ENCODE measurements at places on chromosomes 2 and 18.

DNA sequence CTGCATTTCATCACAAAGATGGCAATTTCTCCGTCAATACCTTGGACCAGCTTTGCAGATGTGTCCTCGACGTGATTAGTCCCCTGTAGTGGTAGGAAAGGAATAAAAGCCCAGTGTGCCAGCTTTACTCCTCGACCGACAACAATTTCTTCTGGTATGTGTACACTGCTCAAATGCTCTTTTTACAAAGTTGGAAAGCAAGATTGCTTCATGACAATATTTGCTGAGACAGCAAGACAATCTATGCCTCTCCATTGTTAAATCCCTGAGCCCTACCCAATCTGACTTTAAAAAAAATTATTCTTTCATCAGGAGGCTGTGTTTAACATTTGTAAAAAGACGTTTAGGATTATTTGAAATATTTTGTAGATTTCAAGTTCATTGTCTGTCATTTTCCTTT lies 27.6 kb upstream of the ZEB2 start:
- no peaks in the 10 kb centered on the region for H3K4me1 ChIP-seq
- DNase-seq = no peak
- no peaks in the 10 kb centered on the region for H3K27me3 ChIP-seq
- H3K36me3 ChIP-seq = no peaks in the 10 kb centered on the region
- H3K4me3 ChIP-seq = no peak overlapping the region

- H3K27me3 ChIP-seq = no peaks in the 10 kb centered on the region
- no peaks in the 10 kb centered on the region for H3K4me1 ChIP-seq
- peak overlapping the region; percentile 79 for H3K27ac ChIP-seq
- no peak for DNase-seq
- H3K36me3 ChIP-seq = no peaks in the 10 kb centered on the region
- H3K4me3 ChIP-seq = no peak overlapping the region
Observed at GRCh38 chr2:43324259-43325106, 98.1 kb upstream of the ZFP36L2 start.

- no peak overlapping the region for H3K4me3 ChIP-seq
- DNase-seq = no peak
- H3K4me1 ChIP-seq = no peaks in the 10 kb centered on the region
- no peak overlapping the region for H3K27ac ChIP-seq
Observed at GRCh38 chr18:42442656-42443055, 487.6 kb downstream of the PIK3C3 start.

DNA sequence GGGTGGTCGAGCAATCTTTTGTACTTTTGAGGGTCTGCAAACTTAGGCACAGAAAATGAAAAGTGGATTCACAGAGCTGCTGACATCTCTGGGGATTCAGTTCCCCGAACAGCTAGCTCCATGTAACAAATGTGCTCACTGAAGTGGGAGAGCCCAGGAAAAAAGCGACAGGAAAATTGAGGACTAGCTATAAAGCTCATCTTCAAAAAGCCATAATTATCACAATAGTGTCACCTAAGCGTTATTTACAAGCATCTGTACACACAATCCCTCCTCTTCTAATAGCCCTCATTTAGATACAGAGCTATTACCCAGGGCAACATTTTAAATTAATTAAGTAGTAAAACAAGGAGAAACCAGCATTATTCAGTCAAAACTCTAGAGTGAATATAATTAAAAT lies 36.1 kb downstream of the RNF152 start:
- DNase-seq = no peak
- no peaks in the 10 kb centered on the region for H3K4me1 ChIP-seq
- H3K36me3 ChIP-seq = no peaks in the 10 kb centered on the region
- no peak overlapping the region for H3K27ac ChIP-seq
- H3K4me3 ChIP-seq = no peak overlapping the region

- H3K4me1 ChIP-seq = no peaks in the 10 kb centered on the region
- H3K36me3 ChIP-seq = no peaks in the 10 kb centered on the region
- H3K4me3 ChIP-seq = no peak overlapping the region
- H3K27me3 ChIP-seq = no peaks in the 10 kb centered on the region
- no peak for DNase-seq
- no peak overlapping the region for H3K27ac ChIP-seq
Observed at GRCh38 chr2:39730685-39731302, 48.3 kb downstream of the THUMPD2 start.

DNA sequence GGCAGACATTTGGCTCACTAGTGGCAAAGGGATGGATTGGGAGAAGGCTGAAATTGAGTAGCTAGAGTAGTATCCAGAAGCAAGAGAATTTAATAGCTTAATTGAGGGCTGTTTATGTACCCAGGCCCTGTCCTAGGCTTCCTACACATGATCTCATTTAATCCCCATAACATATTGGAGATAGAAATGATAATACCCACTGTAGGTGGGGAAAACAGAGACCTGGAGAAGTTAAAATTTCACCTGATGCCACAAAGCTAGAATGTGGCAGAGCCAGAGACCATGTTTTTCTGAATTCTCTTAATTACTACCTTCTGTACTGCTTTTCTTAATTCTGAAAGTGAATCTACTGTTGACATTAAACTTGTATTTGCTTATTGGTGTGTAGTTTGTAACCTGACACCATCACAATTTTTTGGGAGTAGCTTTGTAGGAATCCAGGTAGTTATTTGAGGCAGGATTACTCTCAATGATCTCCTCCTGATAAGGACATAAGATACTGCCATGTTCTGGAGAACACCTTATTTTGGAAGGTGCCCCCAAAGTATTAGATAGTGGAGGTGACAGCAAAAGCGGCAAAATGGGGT lies 42.2 kb downstream of the RAB10 start:
- H3K36me3 ChIP-seq = no peaks in the 10 kb centered on the region
- DNase-seq = no peak

DNA sequence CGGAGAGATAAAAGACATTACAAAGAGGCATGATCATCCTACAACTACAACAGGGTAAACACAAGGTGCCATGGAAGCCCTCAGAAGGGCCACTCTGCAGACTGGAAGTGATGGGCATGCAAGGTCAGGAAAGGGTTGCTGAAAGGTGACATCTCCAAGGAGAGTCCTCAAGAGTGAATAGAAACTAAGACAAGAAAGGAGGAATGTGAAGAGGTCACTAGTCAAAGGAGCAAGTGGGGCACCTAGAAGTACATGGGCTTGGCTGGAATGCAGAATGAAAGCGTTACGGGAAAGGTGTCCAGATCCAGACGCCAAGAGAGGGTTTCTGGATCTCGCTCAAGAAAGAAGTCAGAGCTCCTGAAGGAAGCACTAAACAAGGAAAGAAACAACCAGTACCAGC lies 314.3 kb downstream of the NBAS start:
- no peaks in the 10 kb centered on the region for H3K4me1 ChIP-seq
- H3K4me3 ChIP-seq = no peak overlapping the region
- no peaks in the 10 kb centered on the region for H3K36me3 ChIP-seq

DNA sequence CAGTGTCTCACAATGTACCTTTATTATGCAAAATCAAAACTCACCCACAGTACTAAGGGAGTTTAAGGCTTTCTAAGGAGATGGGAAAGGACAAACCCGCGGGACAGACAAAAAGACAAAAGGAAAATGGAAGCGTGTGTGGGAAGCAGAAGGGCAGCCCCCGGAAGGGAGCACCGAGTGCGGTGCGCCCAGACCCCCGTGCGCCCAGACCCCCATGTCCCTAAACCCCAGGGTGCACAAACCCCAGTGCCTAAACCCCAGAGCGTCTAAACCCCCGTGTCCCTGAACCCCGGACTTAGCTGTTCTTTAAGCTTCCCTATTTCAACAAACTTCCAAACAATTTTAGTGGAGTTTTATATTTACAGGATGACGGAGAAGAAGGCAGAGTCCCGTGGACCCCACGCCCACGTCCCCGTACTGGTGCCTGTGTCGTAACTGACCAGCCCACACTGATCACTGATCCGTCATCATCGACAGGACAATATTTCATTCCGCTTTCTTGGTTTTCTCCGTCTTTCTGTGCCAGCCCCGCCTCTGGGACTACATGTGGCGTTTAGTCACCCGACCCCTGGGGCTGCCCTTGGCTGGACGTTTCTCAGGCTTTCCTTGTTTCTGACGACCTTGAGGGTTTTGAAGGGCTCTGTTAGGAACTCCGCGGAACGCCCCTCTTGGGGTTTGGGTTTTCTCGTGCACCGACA lies 76.9 kb downstream of the RTP5 start:
- H3K27me3 ChIP-seq = no peaks in the 10 kb centered on the region
- no peaks in the 10 kb centered on the region for H3K4me1 ChIP-seq
- no peaks in the 10 kb centered on the region for H3K36me3 ChIP-seq
- H3K27ac ChIP-seq = no peak overlapping the region

GRCh38 chr18:29218091-29218490 lies 1041.2 kb upstream of the CDH2 start:
- H3K27me3 ChIP-seq = no peaks in the 10 kb centered on the region
- peaks cover 4% of the 10 kb centered on the region for H3K36me3 ChIP-seq
- H3K4me1 ChIP-seq = no peaks in the 10 kb centered on the region
- DNase-seq = no peak
- no peak overlapping the region for H3K27ac ChIP-seq
- no peak overlapping the region for H3K4me3 ChIP-seq

DNA sequence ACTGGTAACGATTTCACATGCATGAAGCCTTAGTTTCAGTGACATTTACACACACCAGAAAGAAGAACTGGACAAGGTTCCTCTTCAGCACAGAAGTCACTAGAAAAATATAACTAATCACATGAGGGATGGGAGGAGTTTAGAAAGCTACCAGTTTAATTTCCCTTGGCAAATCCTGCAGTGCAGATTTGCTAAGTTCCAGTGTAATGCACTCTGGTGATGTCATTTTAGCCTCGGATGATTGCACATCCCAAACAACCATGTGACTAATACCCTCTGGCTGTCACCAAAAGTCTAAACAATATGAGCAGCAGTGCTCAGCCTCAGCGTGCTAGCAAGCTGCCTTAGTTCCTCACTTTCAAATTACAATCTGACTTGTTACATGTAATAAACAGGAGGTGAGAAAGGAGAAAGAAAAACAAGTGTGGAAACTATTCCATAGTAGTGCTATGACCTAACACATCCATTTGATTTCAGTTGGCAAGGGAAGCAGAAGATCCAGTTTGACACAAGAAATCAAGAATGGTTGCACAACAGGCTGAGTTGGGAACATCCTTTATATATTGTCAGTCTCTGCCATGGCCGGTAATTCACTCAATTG lies 35.3 kb upstream of the PPP1CB start:
- no peaks in the 10 kb centered on the region for H3K36me3 ChIP-seq
- no peaks in the 10 kb centered on the region for H3K4me1 ChIP-seq
- peak overlapping the region; percentile 31 for H3K4me3 ChIP-seq
- H3K27ac ChIP-seq = peak overlapping the region; percentile 94
- peak; percentile 74 for DNase-seq

DNA sequence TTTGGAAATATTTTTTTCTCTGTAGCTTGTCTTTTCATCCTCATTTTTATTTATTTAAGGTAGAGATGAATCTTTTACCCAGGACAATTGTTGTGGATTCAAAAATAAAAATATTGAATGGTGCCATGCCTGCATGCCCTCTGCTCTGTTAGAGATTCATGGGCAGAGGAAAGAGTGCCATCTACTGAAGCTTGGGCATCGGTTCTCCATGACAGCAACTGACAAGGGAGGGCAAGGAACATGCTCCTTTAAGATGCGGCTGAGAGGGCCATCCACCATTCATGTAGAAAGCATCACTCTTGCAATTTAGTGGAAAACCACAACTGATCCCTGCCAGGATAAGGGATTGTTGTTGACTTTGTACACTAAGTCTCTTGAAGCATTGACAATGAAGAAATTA lies 79.9 kb downstream of the PARD3B start:
- H3K4me1 ChIP-seq = no peaks in the 10 kb centered on the region
- DNase-seq = no peak
- H3K36me3 ChIP-seq = no peaks in the 10 kb centered on the region

- no peaks in the 10 kb centered on the region for H3K27me3 ChIP-seq
- H3K36me3 ChIP-seq = no peaks in the 10 kb centered on the region
- H3K4me3 ChIP-seq = no peak overlapping the region
- no peak for DNase-seq
- H3K27ac ChIP-seq = no peak overlapping the region
Observed at GRCh38 chr18:32669549-32670165, 103.2 kb downstream of the KLHL14 start.

- H3K36me3 ChIP-seq = no peaks in the 10 kb centered on the region
- no peaks in the 10 kb centered on the region for H3K4me1 ChIP-seq
- no peaks in the 10 kb centered on the region for H3K27me3 ChIP-seq
- no peak for DNase-seq
- H3K27ac ChIP-seq = no peak overlapping the region
Observed at GRCh38 chr2:26870585-26871095, 22.7 kb downstream of the DPYSL5 start.

GRCh38 chr2:188725746-188726360 lies 248.3 kb upstream of the COL3A1 start:
- no peak overlapping the region for H3K4me3 ChIP-seq
- no peaks in the 10 kb centered on the region for H3K36me3 ChIP-seq
- no peaks in the 10 kb centered on the region for H3K27me3 ChIP-seq
- H3K4me1 ChIP-seq = no peaks in the 10 kb centered on the region
- DNase-seq = no peak
- H3K27ac ChIP-seq = no peak overlapping the region

GRCh38 chr2:236677368-236677767 lies 107.7 kb downstream of the ACKR3 start:
- no peak overlapping the region for H3K4me3 ChIP-seq
- DNase-seq = no peak
- no peaks in the 10 kb centered on the region for H3K4me1 ChIP-seq
- no peaks in the 10 kb centered on the region for H3K27me3 ChIP-seq
- no peak overlapping the region for H3K27ac ChIP-seq
- H3K36me3 ChIP-seq = no peaks in the 10 kb centered on the region

DNA sequence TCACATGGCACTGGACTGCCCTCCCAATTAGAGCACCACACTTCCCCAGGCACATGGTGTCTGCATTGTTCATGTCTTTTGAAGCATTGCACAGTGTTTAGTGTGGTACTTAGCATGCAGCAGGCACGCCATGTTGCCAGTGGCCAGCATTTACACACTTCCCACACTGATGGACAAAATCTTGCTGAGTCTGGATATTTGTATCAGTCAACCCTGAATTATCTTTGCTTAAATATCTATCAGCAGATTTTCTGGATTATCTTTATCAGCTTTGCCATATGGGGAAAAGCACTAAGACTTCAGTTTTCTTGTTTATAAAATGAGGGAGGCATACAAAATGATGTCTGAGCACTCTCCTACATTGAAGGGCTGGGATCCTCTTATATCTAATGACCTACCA lies 416.0 kb upstream of the MMADHC start:
- no peaks in the 10 kb centered on the region for H3K4me1 ChIP-seq
- H3K27ac ChIP-seq = no peak overlapping the region
- no peaks in the 10 kb centered on the region for H3K36me3 ChIP-seq

GRCh38 chr2:118013221-118013723 lies 598 bp downstream of the CCDC93 start:
- H3K4me1 ChIP-seq = no peaks in the 10 kb centered on the region
- no peaks in the 10 kb centered on the region for H3K36me3 ChIP-seq
- no peak for DNase-seq
- H3K4me3 ChIP-seq = peak overlapping the region; percentile 100

DNA sequence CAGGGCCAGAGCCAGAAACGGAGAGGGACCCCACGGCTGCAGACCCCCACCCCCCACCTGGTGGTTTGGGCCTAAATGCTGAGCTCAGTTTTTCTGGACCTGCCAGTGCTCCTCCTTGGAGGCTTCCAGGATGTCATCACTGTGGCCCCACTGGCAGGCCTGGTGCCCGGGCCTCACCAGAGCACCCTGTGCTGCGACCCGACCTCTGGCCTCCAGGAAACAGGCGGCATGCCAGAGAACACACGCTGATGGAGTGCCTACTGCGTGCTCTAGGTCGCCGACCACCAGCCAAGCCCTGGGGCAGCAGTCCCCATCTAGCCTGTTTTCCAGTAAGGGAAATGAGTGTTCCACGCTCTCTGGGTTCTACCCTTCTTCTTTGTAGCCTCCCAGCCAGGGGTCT lies 33.8 kb downstream of the HS6ST1 start:
- no peaks in the 10 kb centered on the region for H3K36me3 ChIP-seq
- no peak for DNase-seq
- H3K27ac ChIP-seq = no peak overlapping the region

- H3K36me3 ChIP-seq = no peaks in the 10 kb centered on the region
- DNase-seq = no peak
- H3K27ac ChIP-seq = no peak overlapping the region
- no peaks in the 10 kb centered on the region for H3K4me1 ChIP-seq
- H3K27me3 ChIP-seq = no peaks in the 10 kb centered on the region
Observed at GRCh38 chr2:150888337-150888736, 373.3 kb downstream of the RBM43 start.
